Suppressor macrophage treated with lipopolysaccharide for 1 hour (primary cell): ENCODE measurements at places on chromosomes 3 and 15.
A peak's percentile ranks its signal among the peaks of the same experiment; 100 is the strongest.

DNA sequence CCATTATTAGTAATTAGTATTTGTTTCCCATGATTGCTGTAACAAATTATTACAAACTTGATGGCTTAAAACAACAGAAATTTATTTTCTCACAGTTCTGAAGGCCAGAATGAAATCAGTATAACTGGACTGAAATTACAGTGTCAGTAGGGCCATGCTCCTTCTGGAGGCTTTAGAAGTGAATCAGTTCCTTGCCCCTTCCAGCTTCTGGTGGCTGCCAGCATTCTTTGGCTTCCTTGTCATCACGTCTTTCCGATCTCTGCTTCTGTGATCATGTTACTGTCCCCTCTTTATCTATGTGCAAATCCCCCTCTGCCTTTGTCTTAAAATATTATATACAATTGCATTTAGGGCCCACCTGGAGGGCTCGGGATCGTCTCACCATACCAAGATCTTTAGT lies 92.0 kb downstream of the FOXB1 start:
- no peak for DNase-seq

DNA sequence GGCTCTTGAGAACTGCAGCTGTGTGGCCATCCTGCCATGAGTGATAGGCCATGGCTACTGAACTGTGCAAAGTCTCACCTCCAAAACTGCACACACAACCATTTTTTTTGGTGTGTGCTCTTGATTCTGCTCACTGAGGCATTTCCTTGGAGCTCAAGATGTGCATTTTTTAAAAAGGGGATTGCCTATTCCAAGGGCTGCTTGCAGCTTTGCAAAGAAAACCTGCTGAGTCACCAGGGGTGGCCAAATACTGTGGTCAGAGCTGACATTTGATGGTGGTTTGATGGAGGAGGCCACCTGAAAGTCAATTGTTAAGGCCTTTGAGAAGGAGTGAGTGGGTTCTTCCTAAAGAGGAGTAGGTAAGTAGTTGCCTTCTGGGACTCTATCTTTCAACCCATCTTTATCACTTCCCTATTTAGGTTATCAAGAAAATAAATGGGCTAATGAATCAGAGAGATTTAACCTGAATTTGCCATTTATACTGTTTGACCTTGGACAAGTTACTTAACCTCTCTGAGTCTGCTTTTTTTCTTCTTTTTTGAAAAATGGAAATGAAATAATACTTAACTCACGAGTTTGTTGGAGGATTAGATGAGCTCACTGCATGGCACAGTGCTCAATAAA lies 87.9 kb downstream of the CHST2 start:
- peak; percentile 47 for DNase-seq

GRCh38 chr3:119025171-119025795 lies 9.4 kb downstream of the IGSF11 start:
- DNase-seq, result no peak

DNA sequence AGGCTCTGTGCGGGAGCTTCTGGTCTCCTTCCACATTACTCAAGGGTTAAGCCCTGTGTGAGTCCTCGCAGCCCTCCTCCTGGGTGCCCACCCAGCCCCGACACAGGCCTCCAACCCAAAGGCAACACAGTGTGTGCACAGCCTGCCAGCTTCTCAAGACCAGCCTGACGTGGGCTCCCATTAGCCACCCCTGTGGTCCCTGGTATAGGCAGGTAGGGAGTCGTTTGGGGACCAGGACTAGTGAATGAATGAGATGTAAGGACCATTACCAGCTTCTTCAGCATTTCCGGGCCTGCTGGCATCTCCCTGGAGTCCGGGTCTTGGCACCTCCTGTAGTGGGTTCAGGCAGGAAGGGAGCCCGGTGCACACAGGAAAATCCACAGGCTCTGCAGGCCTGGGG lies 20.2 kb upstream of the PLXNA1 start:
- DNase-seq, result no peak

DNA sequence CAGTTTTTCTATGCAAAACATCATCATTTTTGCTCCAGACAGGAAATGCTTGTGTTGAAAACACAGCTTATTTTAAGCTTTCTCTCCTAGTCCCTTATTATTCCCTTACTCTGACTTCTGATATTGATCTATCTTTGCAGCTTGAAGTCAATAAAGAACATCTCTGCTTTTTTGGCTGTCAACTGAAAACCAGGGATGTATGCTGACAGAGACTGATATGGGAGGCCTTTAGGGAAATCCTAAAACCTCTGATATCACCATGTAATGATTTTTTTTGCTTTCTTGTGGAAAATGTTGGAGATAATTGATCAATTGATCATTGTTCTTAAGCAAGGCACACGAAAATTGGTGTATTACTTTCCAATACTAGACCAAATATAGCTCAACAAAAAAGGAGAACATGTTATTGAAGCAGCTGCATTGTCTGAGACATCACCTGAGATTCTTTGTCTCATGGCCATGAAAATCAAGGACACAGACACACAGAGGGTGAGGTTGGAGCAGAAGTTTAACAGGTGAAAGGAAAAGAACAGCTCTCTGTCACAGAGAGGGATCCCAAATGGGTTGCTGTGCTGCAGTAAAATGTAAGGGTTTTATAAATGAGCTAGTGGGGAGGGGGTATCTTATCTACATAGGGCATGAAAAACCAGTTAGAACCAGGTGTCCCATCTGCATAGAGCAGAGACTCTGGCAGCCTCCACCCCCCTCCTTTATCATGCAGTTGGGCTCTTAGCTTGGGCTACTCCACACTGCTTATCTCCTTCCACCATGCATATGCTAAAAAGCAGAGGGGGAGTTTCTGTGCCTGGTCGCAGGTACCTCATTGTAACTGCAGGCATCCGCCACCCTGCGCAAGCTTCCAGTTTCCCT lies 17.0 kb upstream of the SENP7 start:
- DNase-seq, result no peak

DNA sequence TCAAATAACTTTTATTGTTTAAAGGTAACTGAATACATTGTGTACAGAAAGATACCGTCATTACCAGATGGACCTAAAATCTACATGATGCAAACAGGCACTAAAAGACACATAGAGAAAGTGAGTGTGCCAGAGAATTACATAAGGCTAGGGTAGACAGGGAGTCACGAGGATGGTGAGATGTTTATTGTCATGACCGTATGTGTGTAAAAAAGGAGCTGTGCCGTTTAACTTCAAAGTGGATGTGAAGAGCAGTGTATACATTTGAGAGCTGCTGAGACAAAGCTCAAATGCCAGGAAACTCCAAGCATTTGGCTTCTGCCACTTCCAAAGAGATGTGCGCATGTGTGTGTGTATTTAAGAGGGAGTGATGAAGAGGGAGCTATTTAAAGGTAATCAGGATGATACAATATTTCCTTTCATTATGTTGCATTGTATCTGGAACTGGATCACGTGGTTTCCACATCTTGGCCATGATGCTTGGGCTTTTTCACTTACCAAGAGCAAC lies 51.4 kb upstream of the IGF1R start:
- DNase-seq, result no peak

DNA sequence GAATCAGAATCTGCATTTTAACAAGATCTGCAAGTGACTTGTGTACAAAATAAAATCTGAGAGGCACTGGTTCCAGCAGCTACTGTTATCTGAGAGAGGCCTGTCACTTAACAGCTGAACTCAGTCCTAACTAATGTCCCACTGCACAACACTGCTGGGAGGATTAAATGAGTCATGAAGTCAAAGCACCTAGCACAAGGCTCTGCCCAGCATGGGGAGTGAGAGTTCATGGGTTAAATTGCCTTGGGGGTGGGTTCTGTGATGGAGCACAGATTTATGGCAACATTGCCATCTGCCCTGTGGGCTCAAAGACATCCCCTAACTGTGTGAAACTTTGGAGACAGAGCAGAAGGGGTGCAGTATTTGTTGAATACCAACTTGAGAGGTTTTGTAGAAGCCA lies 250.9 kb downstream of the PLCL2 start:
- DNase-seq, result no peak

- DNase-seq, result no peak
Observed at GRCh38 chr15:42160136-42160535, 3.7 kb upstream of the PLA2G4F start.
